ENCODE measurements at places on chromosomes 12 and 14.

DNA sequence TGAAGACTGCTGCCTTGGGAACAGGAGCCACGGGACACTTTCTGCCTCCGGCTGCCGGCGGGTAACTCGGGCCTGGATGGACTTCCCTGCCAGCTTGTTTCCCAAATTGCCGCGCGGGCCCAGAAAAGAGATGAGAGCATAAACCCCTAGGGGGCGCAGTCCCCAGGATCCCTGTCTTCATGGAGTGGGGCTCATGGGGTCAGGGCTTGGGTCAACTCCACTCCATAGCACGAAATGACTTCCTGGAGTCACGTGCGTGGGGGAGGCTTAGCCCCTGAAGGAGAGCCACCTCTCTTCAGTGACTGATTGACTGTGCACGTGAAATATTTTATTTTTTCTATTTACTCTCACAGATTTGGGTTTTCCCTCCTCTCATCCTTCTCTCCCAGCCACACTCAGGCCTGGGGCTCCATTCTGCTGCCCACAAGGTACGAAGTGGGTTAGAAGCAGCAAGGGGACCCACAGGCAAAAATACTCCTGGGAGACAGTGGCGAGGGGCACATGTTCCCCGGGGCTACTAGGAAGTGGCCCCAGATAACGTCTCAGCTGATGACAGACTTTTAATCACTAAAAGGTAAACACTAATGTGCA, 10.0 kb downstream of the PGF start:
- DNase-seq = no peak

GRCh38 chr14:102363182-102363943, 622 bp downstream of the TECPR2 start:
- DNase-seq = no peak

DNA sequence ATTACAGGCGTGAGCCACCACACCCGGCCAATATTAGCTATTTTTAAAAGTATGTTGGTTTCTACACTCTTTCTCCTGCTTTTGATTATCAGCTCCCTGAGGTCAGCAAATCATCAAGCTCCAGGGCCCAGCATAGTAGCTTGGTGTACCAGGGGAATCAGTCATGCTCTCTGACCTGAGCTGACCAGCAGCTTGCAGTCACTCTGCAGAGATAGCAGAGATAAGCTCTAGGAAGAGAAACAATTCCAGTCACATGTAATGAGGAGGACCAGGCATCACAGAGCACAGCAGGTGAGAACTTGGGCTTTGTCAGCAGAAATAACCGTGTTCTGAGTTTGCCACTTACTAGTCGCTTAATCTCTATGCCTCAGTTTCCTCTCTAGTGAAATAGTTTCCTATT, 8.5 kb downstream of the PLEKHD1 start:
- DNase-seq = no peak

- DNase-seq = no peak
Measured at GRCh38 chr14:79420725-79421124, 790.6 kb downstream of the DIO2 start.

DNA sequence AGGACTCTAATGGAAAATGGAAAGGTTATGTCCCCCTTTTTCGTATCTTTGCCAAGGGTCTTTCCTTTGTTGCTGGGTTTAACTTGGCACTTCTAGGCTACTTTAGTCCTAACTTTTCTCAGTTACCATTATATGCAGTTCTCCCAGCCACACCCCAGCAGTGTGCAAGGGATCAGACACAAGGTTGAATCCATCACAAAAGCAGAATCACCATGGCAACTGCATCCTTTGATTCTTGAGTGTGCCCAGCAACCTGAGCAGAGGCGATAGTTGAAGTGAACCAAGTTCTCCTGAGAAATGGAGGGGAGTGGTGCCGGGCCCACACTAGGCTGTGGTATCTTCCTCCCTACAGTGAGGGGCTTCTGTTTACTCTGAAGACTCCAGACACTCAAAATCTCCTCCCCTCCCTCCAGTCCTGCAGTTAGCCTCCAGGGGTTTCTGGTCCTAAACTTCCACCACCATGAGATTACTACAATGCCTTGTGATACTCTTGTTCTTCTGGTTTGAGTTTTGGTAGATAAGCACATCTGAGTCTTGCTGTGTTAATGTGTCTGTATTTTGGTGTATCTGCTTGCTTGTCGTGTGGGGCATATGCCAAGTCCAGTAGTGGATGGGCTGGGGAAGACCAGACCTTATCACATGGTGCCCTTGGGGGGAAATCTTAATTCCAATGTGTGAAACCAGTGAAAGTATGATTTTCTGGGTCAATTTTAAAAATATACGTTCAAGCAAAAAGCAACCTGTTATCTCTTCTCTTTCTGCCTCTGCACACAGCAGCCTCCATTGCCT, 183.9 kb downstream of the CACNA1C start:
- no peak for DNase-seq

GRCh38 chr12:41681898-41682297, 462.8 kb downstream of the GXYLT1 start:
- no peak for DNase-seq

- DNase-seq = no peak
Measured at GRCh38 chr12:10940389-10940788, 1.3 kb upstream of the TAS2R14 start.
